ENCODE measurements at places on chromosomes 16 and 17.

DNA sequence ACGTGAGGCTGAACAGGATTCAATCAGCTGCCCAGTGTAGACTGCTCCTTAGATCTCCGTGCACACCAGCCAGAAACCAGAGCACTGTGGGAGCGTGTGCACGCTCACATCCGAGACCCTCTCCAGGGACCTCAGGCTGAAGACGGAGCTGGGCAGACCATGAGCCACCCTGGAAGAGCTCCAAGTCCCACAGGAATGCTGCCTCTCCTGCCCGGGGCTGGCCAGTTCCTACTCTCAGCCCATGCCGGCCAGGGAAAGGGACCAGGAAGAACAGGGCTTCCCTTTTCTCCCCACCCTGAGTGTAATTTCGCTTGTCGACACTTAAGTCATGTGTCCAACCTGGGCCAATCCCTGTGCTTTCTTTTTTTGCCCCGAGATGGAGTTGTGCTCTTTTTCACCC is 6.9 kb downstream of the ALYREF start:
- DNase-seq: no peak

DNA sequence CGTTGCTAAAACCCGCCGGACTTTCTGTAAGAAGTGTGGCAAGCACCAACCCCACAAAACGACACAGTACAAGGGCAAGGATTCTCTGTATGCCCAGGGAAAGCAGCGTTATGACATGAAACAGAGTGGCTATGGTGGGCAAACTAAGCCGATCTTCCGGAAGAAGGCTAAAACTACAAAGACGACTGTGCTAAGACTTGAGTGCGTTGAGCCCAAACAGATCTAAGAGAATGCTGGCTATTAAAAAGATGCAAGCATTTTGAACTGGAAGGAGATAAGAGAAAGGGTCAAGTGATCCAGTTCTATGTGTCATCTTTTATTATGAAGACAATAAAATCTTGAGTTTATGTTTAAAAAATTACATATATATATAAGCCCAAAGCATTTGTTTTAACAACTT is 20.3 kb downstream of the HELZ start:
- no peak for DNase-seq

DNA sequence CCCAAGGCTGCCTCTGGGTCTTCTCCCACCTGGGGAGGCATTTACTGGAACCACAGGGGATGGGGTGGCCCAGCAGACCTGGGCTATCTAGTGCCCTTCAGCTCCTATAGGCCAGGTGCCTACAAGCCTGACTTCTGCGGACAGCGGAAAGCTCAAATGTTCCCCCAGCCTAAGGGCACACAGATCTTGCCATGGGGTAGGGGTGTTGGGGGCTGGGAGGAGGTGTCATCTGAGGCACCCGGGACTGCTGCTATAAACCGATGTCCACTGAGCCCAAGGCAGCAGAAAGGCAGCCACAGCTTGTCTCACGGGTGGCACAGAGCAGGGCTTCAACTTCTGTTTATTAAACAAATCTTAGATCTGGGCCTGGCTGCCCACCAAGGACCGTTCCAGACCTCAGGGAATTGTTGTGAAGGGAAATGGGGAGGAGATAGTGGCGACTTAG is 3.6 kb downstream of the MYO1C start:
- DNase-seq: no peak

GRCh38 chr17:19464031-19465026 is 53.3 kb downstream of the RNF112 start:
- DNase-seq: no peak

DNA sequence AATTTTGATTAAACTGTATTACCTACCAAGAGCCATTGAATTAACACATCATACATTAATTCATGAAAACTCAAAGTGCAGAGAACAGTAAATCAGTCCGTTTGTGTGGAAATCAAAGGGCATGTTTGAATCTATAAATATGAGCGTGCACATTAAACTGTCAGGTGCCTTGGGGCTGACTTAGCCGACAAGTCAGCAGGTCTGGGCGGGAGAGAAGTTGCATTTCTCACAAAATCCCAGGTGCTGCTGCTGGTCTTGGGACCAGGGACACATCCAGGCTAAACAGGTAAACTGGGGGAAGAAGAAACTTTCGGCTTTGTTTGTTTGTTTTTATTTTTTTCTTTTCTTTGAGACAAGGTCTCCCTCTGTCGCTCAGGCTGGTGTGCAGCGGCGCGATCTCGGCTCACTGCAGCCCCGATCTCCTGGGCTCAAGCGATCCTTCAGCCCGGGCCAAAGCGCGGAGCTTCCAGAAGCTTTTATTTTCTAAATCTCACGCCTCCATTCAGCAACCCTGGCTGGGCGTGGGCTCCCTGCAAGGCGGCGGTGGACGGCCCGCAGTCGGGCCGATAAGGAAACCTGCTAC is 213.9 kb downstream of the MRTFB start:
- peak; percentile 46 for DNase-seq

- peak; percentile 98 for DNase-seq
Measured at GRCh38 chr16:30437511-30438046, 7.7 kb upstream of the DCTPP1 start.

GRCh38 chr17:63911657-63912100 is 621 bp upstream of the CSHL1 start:
- no peak for DNase-seq

GRCh38 chr17:5181509-5182305 is 10.0 kb downstream of the ZNF594 start:
- DNase-seq: no peak

DNA sequence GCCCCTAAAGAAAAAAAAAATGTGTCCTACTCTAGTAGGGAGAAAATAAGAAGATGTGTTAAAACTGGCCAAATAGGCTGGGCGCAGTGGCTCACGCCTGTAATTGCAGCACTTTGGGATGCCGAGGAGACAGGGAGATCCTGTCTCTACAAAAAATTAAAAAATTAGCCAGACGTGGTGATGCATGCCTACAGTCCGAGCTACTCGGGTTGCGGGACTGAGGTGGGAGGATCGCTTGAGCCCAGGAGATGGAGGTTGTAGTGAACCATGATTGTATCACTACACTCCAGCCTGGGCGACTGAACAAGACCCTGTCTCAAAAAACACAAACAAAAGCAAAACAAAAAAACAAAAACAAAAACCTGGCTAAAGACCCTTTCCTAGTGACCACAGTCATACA is 15.9 kb downstream of the ZFHX3 start:
- no peak for DNase-seq

DNA sequence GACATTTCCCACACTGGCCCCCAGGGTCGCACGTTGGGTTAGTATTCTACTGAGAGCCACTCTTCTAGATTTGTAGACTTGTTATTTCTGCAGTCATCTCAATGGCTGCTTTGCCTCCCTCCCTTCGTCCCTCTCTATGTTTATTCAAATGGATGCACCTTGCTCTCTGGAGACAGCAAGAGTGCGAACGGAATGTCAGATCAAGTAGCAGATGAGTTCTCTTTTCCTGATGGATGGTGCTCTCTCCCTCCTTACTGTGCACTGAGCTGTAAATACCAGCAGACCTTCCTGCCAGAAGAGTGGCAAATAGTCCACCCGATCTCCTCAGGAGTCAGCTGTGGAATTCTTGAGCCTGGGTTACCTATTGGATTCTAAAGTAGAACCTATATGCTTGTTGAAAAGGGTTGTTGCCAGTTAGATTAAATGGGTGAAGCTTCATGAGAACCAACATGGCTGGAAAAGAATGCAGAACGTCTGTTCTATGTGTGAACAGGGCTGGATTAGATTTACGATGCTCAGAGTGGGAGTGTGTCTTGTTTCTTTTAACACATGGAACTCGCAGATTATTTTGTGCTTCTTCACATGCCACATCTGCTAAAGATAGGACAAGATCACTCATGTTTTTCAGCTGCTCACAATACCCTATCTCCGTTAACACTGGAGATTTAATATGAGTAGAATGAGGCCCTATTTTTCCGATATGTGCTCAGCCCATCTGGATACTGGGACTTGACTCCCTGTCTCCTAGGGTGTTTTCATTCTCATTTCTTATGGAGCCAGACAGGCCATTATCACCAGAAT is 6.1 kb downstream of the GNAO1 start:
- no peak for DNase-seq

DNA sequence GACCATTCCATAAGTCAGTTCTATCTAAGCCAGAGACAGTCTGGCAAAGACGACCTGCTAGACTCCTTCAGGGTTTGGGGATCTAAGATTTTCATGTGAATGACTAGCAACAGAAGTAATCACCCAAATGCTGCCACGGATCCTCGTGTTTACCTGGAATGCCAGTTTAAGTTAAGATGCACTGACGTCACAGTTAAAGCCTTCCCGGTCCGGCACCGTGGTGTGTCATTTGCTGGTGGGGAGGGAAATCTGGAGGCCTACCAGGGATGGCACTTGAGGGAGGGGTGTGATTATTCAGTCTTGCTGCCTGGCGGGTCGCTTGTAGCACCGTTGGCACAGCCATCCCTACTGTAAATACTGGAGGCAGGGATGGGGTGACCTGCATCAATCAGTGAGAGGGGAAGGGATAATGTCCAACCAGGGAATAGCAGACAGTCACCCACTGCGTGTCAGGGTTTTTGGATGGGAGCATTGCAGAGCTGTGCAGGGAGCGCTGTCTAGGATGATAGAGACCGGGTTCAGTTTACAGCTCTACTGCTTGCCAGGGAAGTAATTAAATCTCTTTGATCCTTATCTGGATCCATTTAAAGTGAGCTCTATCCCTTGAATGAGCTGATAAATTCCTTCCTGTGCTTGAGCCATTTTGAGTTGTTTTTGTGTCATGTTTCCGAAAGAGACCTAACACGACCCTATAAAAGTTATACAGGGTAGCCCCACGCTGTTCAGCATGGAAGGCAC is 764.7 kb upstream of the EEF2KMT start:
- no peak for DNase-seq

DNA sequence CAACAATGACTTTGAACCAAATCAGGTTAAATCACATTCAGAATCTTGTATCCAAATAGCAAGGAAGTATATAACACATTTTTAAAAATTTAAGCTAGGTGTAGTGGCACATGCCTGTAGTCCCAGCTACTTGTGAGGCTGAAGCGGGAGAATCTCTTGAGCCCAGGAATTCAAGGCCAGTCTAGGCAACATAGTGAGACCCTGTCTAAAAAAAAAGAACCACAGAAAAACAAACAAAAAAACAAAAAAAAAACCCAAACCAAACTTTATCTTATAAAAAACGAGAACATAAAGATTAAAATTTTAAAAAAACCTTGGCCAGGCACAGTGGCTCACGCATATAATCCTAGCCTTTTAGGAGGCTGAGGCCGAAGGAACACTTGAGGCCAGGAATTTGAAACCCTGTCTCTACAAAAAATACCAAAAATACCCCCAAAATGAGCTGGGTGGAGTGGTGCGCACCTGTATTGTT is 11.6 kb downstream of the SUPT4H1 start:
- no peak for DNase-seq

DNA sequence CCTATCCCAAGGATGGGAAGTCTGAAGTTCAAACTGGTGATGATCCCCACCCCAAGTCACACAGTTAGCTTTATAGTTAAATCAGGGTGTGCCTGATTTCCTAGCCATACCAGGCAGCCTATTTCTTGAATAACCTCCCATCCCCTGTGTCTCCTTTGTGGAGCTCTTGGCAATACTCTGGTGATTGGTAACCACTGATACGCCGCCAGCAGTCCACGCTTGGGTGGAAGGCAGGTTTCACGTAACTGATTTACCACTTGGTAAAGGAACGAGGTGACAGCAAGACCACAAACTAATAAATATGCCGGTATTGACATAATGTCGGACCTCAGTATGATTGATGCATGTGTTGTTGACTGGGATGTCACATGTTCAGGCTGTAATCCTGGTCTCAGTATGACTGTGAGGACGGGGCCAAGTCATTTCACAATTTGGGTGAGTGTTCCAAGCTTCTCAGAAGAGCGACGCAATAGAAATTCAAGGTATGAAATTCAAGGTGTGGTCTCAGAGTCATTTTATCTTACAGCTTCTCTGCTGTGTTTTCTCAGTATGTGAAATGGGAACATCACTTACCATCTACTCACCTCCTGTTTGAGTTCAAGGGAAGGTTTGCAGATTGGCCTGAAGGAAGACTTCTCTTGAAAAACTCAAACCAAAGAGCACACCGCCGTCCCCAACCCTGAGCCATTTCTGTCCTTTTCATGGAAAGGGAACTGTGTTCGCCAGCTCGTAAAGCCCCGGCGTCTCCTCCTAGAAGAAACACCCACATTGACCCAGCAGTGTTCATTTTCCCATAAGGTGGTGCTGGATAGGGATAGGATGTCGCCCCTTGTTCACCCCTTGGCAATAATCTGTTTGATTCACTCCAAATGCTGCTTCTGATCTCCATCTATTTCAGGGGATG is 678.9 kb downstream of the WWOX start:
- DNase-seq: no peak

DNA sequence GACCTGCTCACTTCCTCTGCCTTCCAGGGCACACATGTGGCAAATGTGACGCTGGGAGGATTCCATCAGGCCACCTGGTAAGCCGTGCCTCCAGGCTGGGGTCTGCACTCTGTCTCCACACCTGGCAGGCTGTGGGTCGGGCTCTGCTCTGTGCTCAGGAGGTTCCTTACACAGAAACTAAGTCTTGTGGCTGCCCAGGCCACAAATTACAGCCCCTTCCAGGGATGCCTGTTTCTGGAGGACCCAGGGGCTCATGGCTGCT is 58.2 kb downstream of the RMI2 start:
- no peak for DNase-seq

GRCh38 chr17:41793784-41794539 is 7.5 kb upstream of the JUP start:
- DNase-seq: no peak

- DNase-seq: no peak
Measured at GRCh38 chr17:46001390-46002310, 2.6 kb downstream of the STH start.

- no peak for DNase-seq
Measured at GRCh38 chr17:76467366-76467765, at the start of gene AANAT. TSS of gene AANAT (plus strand) at chr17:76467603. CDS start at chr17:76468747, 1,144 bp downstream.

- DNase-seq: no peak
Measured at GRCh38 chr16:56998352-56998751, 9.0 kb downstream of the NLRC5 start.

GRCh38 chr16:65576631-65577030 is 454.8 kb upstream of the CDH11 start:
- no peak for DNase-seq

- no peak for DNase-seq
Measured at GRCh38 chr16:10552281-10552680, 28.1 kb downstream of the EMP2 start.

DNA sequence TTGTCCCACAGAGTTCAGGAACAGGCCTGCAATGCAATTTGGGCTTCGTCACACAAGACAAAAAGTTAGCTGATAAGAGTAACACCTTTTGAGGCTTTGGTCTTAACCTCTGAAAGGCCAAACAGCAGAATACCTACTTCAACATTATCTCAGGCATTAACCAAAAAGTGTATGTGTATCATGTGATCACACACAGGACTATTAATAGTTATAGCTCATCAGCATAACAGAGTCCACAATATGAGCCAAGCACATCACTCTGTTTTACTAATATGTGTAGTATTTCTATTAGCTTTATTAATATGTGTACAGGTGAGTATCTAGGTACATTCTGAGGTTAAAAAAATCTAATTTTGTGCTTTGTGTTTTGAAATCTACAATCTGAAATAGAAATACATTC is 30.8 kb downstream of the MYO1D start:
- DNase-seq: no peak
